ENCODE measurements at places on chromosomes 11 and 22.

- DNase-seq, result no peak
Observed at GRCh38 chr22:30015846-30016245, 64.4 kb upstream of the HORMAD2 start.

- DNase-seq, result no peak
Observed at GRCh38 chr11:119480380-119481020, 57.5 kb upstream of the THY1 start.

GRCh38 chr11:69201764-69202370 is 46.1 kb downstream of the SMIM38 start:
- no peak for DNase-seq

- no peak for DNase-seq
Observed at GRCh38 chr11:117084992-117085391, 13.2 kb downstream of the SIK3 start.

GRCh38 chr11:35785287-35786167 is 123.0 kb downstream of the TRIM44 start:
- DNase-seq, result no peak

DNA sequence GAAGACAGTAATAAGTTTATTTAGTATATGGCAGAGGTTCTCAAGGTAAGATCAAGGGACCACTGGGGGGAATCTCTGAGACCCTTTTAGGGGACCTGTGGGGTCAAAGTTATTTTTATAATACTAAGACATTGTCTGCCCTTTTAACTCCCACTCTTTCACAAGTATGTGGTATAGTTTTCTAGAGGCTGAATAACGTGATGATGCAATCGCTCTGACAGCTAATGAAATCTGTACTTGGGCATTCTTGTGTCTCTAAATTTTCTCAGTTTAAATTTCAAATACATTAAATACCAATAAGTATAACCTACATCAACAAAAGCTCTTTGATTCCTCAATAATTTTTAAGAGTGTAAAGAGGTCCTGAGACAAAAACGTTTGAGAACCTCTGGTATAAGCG is 147.9 kb downstream of the ATG16L2 start:
- no peak for DNase-seq

GRCh38 chr11:107042748-107043147 is 24.5 kb upstream of the GUCY1A2 start:
- no peak for DNase-seq

DNA sequence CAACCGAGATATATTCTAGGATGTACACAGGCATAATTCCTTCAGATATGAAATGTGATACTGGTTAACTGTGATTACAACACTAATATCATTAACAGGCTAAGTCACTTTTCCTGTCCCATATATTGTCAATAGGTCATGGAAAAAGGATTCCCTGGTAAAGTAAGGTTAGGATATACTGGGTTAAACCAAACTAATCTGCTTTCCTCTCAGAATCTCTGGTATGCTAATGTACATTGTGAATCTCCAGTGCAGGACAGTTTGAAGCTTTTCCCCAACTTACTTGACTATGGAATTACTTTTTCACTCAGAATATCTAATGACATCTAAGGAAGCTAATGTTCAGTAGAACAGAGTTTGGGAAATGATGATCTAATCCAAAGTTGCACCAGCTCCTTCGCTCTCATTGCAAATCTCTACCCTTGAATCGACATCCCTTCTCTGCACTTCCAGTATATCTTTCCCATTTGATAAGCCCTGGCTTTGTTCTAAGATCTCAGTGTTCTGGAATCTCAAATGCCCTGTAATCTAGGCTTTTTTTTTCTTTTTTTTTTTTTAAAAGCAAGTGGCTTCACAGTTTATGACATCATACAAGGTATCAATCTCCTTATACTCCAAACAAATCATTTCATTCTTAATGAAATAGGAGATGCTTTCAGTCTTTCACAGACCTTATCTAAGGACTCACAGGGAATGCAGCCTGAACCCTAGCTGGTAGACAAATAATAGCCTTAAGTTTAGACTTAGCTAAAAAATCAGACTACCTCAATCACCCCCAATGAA is 43.8 kb downstream of the COPB1 start:
- DNase-seq, result no peak

- DNase-seq, result no peak
Observed at GRCh38 chr11:46248289-46249102, 29.0 kb upstream of the CREB3L1 start.

GRCh38 chr11:69663326-69663725 is 11.8 kb downstream of the LTO1 start:
- no peak for DNase-seq

GRCh38 chr22:16810188-16810802 is 14.9 kb downstream of the XKR3 start:
- no peak for DNase-seq
